Amniotic epithelial cell (primary cell): ENCODE measurements at places on chromosomes 7 and 10.

DNA sequence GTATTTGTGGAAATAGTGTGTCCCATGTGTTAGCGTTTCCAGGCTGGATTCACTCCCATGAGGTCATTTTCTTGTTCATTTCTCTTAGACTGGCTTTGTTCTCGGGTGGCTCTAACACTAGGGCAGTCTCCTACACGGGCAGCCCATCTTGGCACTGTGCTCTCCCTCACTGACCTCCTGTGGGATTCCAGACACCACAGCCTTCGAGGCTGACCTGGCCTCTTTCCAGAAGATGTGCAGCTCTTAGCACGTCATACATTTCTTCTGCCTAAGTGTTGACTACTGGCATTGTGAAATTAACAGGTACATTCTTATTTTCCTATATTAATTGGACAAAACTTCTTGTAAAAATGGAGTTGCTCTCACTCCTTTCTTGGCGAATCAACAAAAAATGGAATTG lies 72.8 kb downstream of the INSYN2A start:
- DNase-seq: peak; percentile 13

GRCh38 chr7:114130866-114131265 lies 212.1 kb upstream of the PPP1R3A start:
- no peak for DNase-seq

GRCh38 chr10:129525401-129525801 lies 58.4 kb downstream of the MGMT start:
- peak; percentile 60 for DNase-seq

- DNase-seq: no peak
Observed at GRCh38 chr10:31317652-31318381, 1.2 kb upstream of the ZEB1 start.

DNA sequence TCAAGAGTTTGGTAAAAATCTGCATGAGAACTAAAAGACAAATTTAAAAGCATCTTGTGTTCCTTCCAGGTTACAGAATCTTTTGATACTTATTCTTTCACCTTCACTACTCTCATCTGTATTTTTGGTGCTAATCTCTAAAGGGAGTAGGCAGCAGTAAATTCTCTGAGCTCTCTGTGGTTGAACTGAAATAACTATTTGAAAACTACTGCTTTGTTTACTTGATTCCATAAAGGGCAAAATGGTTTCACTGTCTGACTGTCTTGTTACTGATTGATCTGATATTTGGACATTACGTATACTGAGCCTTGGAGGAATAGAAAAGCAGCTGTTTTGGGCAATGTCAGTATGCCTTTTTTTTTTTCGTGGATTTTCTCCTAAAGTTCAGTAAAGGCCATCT lies 103.3 kb downstream of the CHRM2 start:
- peak; percentile 11 for DNase-seq

DNA sequence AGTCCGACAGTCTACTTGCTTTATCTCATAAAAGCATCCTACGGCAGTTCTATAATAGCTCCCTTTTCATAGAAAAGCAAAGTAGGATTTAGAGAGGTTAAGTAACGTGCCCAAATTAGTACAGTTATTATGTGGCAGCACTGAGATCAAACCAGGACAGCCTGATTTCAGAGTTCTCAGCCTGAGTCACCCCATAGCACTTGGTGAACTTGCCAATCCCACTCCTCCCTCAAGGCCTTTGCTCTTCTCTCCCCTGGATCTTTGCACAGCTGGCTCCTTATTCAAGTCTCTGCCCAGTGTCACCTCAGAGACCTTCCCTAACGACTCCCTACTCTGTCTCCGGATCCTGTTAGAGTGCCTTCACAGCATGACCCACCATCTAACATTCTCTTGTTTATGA lies 438.0 kb upstream of the NFE2L3 start:
- DNase-seq: no peak

- DNase-seq: no peak
Observed at GRCh38 chr7:40772096-40772495, 637.3 kb downstream of the SUGCT start.
